ENCODE measurements at places on chromosomes 7 and 10.

DNA sequence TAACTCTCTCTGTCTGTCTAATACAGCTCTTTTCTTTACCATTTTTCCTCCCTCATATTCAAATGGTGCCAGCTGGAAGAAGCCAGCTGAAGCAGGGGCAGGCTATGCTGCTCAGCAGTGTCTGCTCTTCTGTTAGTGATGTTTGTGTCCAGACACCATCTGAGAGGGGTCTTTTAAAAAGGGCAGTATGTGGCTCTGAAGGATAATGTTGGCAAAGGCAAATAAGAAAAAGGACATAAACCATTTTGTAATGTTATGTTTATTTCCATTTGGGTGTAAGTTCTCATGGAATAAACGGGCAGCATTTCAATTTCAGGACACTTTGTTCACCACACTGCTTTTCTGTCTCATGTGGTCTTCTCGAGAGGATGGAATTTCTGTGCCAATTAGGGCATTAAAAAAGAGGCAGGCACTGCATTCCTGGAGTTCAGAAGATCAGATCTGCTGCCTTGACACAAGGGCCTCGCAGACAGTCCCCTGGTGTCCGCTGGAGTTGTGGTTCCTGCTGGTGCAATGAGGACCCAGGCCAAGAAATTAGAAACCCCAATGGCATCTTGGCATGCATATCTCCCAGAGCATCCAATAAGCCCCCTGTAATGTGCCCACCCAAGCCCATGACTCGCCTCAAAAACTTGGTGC is 109.0 kb upstream of the ELMO1 start:
- DNase-seq: no peak

GRCh38 chr7:88314061-88314491 is 7.4 kb upstream of the STEAP4 start:
- no peak for DNase-seq

- DNase-seq: no peak
Measured at GRCh38 chr7:73487486-73487885, 34.6 kb downstream of the BAZ1B start.

DNA sequence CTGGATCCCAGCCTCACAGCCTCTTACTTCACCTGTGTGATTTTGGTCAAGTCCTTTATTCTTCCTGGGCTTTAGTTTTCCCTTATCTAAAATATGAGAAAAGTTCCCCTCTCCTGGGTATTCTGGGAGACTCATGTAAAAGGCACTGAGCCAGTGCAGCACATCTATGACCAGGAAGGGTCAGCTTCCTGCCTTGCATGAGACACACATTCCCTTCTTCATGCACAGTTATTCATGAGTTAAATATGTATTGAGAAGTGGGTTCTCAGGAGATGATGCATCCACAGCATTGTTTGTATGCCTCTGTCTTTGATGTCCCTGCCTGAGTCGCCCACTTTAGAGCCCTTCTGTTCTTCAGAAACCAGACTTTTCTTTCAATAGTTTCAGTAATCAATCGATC is 33.3 kb downstream of the EGFR start:
- DNase-seq: no peak

- no peak for DNase-seq
Measured at GRCh38 chr7:51013218-51013786, 230.6 kb upstream of the GRB10 start.

- no peak for DNase-seq
Measured at GRCh38 chr7:127798769-127799372, 146.9 kb downstream of the SND1 start.

DNA sequence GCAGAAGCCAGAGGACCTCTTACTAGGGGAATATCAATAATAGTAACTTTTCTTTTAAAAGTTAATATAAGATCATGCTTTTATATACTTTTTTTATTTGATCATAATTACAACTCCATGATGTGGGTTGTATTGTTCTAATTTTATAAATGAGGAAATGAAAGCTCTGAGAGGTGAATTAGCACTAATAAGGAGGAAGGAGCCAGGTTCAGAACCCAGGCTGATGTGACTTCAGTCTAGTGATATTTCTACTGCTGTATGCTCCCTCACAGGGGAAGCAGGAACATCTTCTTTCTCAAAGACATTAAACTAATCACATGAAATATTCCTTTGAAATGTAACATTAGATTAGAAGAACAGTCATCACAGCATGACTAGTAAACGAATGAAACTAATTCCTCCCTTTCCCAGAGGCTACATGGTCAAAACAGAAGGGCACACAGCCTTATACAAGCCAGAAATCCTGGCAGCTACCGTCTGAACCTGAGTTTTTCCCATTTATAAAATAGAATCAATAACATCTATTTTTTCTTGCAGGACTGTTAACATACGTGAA is 81.4 kb upstream of the GJD4 start:
- no peak for DNase-seq

- no peak for DNase-seq
Measured at GRCh38 chr10:48934672-48935501, 4.8 kb downstream of the LRRC18 start.

DNA sequence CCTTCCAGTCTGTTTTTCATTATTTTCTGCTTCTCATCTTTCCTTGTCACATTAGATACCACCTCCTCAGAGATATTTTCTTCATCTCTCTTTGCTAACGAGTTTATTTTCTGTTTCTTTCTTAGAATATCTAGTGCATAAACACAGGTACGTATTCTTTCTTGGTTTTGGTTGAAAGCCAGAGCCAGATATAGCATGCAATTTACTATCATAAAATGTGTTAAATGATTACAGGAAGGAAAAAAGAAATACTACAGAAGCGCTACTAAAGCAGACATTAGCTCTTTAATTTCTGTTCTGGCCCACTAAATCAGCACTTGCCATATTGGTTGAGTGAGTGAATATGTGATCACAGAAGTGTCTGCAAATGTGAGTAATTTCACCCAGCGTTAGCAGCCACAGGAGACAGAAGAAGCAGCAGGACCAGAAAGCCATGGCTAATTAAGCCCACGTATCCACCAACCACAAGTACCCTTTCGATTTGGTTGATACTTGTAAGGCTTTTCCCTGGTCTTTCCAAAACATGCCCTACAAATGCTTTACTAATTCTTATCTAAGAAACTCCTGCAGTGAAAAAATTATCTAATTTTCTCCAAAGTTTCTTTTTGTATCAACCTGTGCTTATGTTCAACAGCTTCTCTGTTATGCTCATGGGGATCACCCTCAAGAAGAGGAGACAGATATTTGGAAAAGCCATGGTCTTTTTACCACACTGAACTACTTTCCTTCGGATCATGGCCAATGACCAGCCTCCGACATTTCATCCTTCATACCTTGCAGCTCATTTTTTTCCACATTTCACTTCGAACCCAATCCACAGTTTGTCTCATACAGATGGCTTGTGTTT is 23.1 kb upstream of the MACC1 start:
- DNase-seq: no peak

GRCh38 chr7:148299350-148300276 is 291.0 kb upstream of the C7orf33 start:
- no peak for DNase-seq

DNA sequence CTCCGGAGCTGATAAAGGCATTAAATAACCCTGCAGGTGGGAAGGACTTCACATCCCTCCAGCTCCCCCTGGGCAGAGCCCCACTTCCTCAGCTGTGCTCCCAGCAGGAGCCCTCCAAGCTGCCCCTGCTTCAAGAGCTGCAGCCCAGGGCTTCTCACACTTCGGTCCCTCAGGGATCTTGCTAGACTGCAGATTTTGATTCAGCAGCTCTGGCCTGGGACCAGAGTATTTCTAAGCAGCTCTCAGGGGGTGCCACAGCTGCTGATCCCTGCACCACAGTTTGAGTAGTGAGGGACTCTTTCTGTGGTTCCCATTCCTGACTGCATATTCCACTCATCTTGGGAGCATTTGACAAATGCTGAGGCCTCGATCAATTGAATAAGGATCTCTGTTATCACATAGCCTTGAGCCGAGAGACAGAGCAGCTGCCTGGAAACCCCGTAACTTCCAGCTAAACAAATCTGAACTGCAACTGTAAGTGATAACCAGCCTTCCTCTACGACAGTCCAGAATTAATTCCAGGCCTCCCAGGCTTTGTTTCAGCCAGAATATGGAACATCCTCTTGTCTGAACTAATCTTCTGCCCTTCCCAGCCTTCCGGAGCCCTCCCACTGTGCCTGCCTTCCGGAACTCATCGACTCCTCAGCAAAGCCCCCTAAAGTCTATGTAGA is 161.4 kb downstream of the CCDC3 start:
- DNase-seq: no peak

GRCh38 chr7:134888141-134888740 is 98.1 kb upstream of the AGBL3 start:
- no peak for DNase-seq

GRCh38 chr7:27172315-27172774 is 1.8 kb downstream of the HOXA10 start:
- no peak for DNase-seq

DNA sequence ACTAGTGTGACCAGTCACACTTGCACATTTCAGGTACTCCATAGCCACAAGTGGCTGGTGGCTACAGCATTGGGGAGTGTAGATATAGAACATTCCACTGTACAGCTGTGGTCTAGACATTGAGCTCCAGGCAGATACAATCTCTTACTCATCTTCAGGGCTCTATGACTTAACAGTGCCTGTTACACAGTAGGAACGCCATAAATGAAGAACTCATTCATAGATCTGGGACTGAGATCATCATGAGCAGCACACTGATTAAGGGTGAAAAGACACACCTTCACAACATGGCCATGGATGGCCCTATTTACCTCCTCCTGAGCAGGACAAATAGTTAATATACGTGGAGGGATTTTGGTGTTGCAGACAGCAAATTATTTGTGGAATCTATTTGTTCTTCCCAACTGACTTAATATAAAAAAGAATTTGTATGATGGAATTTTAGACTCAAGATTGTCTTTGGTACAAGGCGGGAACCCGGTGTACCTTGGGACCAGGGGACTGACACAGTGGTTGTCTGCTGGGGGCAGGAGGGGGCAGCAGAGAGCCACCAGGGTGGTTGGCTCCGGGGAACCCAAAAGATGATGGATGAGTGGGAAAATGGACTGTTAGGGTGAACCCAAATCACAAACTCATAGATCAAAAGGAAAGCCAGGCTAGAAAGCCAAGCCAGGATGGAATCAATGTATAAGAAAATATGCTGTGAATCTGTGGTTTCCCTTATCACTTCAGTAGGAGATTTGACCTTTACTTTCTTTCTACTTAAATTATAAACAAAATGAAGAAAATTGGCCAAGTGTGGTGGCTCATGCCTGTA is 24.3 kb upstream of the CPA2 start:
- DNase-seq: peak; percentile 54

GRCh38 chr10:97034958-97035769 is 150.6 kb downstream of the SLIT1 start:
- DNase-seq: no peak

DNA sequence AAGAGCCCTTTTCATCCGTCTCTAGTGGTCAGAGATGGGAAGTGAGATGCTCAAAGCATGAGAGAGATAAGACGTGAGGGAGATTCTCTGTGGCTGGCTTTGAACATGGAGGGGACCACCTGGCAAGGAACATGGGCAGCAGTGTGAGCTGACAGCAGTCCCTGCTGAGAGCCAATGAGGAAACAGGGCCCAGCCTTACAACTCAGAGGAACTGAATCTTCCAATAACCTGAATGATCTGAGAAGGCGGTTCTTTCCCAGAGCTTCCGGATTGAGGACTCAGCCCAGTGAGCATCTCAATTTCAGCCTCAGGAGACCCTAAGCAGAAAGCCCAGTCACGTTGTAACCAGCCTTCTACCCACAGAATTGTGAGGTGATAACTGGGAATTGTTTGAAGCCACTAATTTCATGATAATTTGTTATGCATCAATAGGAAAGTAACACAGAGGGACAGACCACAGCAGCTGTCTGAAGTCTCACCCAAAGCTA is 33.9 kb upstream of the IKZF1 start:
- DNase-seq: no peak

DNA sequence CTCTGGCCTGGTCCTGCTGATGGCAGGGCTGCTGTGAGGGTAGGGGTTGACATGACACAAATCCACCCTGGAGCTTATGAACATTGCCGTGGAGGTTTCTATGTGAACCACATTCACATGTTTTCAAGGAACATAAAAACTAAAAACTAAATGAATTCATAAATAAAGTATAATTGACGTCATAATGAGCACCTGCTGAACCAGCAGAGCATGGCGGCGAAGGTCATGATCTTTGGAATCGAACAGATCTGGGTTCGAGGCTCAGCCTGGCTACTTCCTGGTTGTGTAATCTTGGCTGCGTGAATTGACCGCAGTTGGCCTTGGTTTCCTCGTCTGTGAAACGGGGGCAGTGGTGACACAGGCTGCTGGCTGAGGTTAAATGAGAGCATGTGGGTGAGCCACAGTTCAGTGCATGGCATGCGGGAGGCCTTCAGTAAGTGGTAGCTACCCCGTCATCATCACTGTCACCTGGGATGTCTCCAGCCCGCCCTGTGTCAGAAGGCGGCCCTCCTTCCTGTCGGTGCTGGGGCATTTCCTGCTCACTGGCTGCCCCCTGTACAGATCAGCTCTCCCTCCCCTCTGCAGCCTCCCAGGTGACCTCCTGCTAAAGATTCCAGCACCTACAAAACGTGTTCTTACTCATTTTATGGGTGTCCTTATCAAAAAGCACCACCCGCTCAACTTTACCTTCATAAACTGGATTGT is 190.3 kb upstream of the SHH start:
- DNase-seq: no peak

- no peak for DNase-seq
Measured at GRCh38 chr7:23196306-23196705, 14.5 kb downstream of the NUP42 start.

- no peak for DNase-seq
Measured at GRCh38 chr7:74655768-74656440, 1.6 kb upstream of the GTF2I start.

DNA sequence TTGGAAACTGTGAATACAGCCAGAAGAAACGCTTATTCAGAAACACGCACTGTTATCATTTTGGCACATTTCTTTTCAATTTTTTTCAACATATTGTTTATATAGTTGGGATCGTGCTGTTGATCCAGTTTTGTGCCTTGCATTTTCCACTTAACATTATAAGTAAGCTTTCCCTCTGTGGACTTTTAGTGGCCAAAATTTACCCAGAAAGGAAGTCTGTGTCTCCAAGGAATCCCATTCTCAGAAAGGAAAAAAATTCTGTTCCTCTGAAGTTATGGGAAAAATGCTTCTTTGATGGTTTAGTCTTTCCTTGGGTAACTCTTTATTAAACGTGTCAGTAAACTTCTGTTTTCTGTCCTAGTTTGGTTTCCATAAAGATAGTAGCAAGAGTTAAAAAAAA is 280.0 kb downstream of the REEP3 start:
- DNase-seq: no peak

DNA sequence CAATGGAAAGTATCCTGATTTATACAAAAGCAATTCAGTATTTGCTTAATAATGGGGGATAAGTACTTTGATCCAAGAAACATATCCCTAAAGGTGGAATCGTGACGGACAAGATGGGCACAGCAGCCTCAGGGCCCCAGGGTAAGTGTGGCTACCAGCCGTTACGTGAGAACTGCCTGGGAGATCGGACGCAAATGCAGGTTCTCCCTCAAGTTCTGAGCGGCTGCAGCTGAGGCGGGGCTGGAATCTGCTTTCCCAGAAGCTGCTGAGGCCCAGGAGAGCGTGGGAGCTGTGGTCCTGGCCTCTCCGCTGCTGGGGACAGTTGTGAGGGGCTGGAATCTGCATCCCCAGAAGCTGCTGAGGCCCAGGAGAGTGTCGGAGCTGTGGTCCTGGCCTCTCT is 13.5 kb downstream of the FOXL3 start:
- DNase-seq: no peak

- no peak for DNase-seq
Measured at GRCh38 chr10:68861253-68861652, 33.9 kb downstream of the STOX1 start.

Measured in hematopoietic multipotent progenitor cell treated with erythropoietin and hydrocortisone succinate and interleukin-3 and kit ligand, for 8 days (in vitro differentiated cells).